ENCODE measurements at places on chromosomes 4 and X.

DNA sequence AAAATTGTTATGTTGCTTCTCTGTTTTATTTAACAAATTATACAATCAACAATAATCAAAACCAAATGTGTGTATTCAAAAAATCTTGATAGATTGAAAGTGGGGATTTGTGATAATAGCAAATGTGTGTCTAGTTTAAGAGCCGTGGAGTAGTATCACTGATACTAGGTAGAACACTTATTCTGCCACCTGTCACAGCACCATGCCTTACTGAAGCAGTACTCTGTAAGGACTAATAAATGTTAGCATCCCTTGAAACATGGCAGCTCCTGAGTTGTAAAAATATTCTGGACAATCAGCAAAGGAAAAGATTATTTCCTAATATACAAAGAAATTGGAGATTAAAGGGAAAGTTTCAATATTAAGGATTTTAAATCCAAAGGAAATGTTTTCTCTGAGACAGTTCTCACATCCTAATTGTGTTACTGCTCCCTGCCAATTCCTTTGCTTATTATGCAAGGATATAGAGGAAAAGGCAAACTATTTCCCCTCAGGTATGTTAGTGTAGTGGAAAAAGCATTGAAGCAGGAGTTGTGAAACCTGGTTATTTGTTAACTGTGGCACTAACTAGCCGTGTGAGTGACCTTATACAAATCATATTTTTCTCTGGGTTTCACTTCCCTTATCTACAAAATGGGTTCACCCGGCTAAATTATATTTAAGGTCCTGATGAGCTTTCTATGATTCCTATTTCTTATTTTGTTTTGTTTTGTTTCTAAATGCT lies 303.1 kb downstream of the ARHGAP24 start:
- DNase-seq = no peak

DNA sequence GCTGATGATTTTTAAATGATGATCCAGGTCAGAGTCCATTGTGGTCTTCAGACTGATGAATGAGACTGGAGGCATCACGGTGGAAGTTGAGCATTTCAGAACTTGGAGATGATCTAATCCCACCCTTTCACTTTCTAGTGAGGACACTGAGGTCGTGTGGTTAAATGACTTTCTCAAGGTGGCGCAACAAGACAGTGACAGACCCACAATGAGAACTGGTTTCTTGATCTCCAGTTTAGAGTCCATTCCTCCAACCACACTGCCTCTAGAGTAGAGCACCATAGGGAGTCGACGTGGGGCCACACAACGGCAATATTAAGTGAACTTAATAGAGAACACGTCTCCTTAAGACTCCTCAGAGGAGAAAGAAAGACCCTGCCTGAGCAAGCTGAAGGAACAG lies 381.0 kb downstream of the UNC5C start:
- DNase-seq = no peak

GRCh38 chr4:36551697-36552214 lies 270.3 kb downstream of the DTHD1 start:
- DNase-seq = no peak

GRCh38 chr4:65623506-65623905 lies 46.8 kb downstream of the EPHA5 start:
- no peak for DNase-seq

DNA sequence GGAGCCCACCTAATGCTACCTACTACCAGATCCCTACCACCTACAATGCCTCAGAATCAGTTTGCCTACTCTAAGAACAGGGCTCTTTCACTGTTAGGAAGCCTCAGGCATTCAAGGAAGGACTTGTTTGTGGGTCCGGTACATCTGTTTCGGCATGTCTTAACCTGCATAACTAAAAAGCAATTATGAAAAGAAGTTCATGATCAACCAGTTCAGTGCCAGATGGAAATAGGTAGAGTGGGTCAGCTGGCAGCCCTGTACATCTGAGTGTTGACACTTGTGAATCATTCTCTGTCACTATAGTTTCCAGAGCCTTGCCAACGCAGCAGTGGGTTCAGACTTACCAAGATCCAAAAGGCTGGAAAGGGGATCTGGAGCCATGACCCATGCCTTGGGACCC lies 3.3 kb downstream of the TMEM185A start:
- no peak for DNase-seq

GRCh38 chr4:98518559-98519267 lies 139.7 kb downstream of the TSPAN5 start:
- DNase-seq = no peak

- no peak for DNase-seq
Observed at GRCh38 chrX:27186671-27187070, 276.5 kb downstream of the PPP4R3C start.

DNA sequence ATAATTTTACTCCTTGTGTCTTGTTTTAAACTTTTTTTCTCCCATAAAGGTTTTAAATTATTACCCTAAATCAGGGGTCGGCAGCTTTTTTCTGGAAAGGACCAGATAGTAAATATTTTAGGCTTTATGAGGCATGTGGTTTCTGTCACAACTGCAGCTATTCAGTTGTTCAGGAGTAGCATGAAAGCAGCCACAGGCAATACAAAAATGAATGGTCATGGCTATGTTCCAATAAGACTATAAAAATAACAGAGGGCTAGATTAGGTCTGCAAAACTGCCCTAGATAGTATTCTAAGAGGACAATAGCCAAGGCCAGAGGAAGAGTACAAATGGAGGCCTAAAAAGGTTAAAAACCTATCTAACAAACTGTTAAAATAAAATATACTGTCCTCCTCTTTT lies 24.6 kb downstream of the HERC5 start:
- no peak for DNase-seq

- DNase-seq = no peak
Observed at GRCh38 chr4:20612313-20612712, 87.9 kb upstream of the PACRGL start.

DNA sequence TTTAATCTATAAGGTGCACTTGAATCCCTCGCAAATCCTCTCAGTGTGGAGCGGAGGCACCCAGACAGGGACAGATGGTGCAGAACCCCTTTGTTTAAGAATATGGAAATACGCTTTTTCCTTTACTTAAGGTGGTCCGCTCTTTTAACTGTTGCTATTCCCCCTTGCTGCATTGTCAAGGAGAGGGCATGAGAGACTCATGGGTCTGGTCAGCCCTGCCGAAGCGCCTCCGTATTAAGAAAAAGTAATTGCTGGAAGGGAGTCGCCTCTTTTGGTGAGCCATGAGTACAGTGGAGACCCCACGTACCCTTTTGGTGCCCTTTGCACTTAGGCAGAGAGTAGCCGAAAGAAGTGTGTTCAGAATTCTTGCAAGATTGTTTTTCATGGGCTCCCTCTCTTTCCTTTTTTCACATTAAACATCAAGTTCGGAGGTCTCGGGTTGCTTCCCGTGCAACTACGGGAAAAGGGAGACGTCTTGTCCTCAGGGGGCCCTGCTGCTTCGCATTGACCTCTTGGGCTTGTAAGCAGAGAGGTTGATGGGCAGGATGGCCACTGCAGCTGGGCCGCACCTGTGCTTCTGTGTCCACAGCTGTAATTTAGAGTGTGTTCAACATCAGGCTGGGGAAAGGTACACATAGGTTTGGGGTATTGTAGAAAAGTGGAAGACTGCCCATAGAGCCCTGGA lies 109.6 kb downstream of the SPRY1 start:
- DNase-seq = no peak

DNA sequence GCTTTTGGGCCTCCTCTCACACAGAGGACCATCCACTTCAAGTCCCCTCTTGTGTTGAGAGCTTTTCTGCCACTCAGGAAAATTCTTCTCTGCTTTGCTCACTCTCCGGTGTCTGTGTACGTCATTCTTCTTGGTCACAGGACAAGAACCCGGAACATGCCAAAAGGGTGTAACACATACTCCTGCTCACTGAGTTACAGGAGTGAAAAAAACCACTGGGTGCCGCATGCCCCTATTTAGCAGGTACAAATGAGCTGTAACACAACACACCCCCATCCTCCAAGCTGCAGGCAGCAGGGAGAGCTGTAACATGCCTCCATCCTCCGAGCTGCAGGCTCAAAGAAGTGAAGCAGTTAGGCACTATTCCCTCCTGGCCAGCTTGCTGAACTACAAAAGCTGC lies 13.0 kb upstream of the CXCL2 start:
- DNase-seq = no peak

DNA sequence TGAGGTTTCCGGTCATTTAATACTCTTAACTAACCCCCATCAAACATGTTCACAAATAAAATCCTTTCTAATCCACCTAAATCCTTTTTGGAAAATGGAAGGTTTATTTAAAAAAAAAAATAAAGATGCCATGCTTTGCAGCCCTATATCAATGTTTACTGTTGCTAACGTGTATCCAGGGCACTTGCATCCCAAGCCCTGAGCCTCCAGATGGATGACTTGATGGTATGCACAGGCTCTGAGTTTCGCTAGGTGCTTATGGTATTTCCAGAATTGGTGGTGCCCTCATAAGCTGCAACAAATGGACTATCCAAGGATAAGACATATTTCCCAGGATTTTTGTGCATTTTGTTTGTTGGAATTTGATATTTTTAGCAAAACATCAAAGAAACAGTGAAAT lies 257.7 kb downstream of the PRDM5 start:
- no peak for DNase-seq

DNA sequence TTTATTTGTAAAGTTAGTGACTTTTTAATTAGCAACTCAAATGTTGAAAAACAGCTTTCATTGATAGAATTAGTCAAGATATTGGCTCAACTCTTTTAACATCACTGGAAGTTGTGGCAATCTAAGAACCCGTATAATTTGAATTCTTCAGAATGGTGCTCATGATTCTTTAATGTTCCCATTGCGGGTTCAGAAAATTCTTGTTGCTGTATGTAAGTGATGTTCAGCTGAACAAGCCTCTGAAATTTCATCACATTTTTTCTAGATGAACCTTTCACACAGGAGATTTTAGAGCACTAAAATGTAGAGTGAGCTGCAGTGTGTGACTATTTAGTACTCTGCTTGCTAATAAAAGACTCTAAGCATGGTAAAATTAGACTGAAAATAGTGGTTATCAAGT lies 1317.7 kb downstream of the FSTL5 start:
- no peak for DNase-seq

DNA sequence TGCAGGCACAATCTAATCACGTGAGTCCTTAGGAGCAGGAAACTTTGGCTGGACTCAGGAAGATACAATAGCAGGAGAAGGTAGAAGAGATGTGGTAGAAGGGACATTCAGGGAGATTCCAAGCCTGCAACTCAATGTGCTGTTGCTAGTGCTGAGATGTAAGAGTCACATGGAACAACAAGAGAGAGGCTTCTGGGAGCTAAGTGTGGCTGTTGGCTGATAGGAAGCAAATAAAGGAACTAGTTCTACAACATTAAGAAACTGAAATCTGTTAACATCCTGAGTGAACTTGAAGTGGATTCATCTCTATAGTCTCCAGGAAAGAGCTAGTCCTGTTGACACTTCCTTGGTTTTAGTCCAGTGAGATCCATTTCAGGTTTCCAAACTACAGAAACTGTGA lies 1207.4 kb downstream of the ADGRL3 start:
- DNase-seq = no peak

DNA sequence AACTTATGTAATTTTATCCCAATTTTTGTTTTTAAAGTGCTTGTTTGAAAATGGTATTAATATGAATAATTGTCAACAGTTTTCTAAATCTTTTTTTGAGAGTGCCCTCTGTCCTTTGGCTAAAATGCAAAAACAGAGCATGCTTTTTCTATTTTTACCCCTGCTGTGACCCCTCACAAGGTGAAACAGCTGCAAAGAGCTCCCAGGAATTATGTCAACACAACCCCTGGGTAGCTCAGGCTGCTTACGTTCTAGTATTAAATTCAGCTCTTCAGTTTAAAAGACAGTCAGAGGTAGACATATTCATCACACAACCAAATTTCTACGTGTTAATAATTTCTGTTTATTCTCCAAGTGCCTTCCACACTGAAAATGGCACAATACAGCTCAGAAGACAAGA lies 367.5 kb downstream of the PRDM5 start:
- no peak for DNase-seq

GRCh38 chr4:130238121-130238520 lies 1142.2 kb downstream of the C4orf33 start:
- DNase-seq = no peak

DNA sequence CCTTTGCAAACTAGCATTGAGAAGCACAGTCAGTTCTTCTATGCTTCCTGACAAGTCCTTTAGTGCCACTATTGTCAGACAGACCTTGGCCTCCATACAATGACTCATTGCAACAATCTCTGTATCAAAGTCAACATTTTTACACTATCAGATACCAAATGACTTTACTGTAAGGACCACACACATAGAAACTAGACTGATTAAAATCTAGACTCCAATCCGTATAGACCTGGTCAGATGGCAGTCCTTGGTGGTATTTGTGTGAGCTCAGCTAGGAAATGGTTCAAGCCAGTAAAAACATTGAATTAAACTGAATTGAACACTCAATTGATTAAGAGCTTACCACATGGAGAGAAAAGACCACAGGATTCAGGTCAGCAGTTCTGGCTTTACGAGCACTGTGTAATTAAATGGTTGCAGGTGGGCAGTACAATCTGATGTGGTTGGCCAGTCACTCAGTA lies 549.8 kb upstream of the LCORL start:
- DNase-seq = no peak

GRCh38 chr4:15482842-15483241 lies 13.2 kb downstream of the CC2D2A start:
- DNase-seq = no peak

DNA sequence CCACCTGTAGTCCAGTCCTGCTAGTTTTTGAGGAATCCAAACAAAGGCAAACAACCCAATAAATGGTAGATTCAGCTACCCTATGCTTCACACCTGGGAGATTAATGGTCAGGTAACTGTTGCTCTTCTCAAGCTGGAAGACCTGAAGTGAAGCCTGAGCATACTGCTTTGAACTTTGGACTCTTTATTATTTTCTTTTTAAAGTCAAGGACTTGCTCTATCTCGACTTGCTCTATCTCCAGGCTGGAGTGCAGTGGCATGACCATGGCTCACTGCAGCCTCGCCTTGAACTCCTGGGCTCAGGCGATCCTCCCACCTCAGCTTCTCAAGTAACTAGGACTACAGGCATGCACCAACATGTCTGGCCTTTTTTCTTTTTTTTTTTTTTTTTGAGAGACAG lies 14.7 kb upstream of the KLHL13 start:
- no peak for DNase-seq

- no peak for DNase-seq
Observed at GRCh38 chr4:78308517-78308916, 243.1 kb upstream of the ANXA3 start.

GRCh38 chrX:154369449-154370299 lies 4.8 kb downstream of the FLNA start:
- no peak for DNase-seq

DNA sequence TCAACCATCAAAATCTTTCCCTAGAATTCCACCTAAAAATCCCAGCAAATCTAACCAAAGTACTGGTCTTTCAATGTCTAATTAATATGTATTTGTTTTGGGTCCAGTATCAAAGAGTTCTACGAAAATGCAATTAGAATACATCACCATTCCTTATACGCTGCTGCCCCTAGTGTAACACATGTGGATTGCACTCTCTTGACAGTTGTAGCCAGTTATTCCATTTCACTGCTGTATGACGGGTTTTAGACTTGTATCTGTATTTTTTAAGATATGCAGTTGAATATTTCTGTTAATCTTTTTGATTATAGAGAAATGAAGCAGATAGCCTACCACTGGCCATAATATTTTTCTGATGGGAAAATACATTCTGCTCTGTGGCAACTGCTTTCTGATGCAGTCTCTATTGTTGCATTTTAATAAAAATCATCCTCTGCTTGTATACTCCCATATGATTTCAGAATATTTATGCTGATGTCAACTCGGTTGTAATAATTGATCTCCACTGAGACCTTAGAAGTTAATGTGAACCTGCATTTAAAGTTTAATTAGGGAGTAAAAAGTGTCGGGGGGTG lies 17.1 kb upstream of the PAGE2B start:
- DNase-seq = no peak

- no peak for DNase-seq
Observed at GRCh38 chr4:156957556-156957955, 14.0 kb downstream of the PDGFC start.

Measured in suprapubic skin (tissue), 4 donors.